Mesendoderm (in vitro differentiated cells): ENCODE measurements at places on chromosomes 3 and 15.
A peak's percentile ranks its signal among the peaks of the same experiment; 100 is the strongest.

- no peak for DNase-seq
Measured at GRCh38 chr3:45541326-45542321, 52.9 kb upstream of the LIMD1 start.

- no peak for DNase-seq
Measured at GRCh38 chr3:71356265-71356664, 227.3 kb downstream of the FOXP1 start.

DNA sequence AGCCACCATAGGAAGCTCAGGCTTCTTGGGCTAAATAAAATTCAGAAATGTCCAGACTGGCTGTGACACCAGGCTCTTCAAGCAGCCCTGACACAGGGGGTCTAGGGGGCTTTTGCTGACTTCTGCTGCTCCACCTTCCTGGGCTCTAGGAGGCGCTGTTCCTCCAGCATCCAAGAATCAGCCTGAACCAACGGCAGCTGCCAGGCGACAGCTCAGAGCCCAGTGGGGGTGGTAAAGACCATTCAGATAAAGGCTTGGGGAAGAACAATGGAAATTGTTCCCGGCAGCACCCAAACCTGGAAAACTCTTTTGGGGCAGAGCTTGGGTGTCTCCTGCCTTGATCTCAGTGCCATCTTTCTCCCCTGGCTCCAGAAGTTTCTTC, 21.6 kb upstream of the PSTPIP1 start:
- DNase-seq: peak; percentile 93

DNA sequence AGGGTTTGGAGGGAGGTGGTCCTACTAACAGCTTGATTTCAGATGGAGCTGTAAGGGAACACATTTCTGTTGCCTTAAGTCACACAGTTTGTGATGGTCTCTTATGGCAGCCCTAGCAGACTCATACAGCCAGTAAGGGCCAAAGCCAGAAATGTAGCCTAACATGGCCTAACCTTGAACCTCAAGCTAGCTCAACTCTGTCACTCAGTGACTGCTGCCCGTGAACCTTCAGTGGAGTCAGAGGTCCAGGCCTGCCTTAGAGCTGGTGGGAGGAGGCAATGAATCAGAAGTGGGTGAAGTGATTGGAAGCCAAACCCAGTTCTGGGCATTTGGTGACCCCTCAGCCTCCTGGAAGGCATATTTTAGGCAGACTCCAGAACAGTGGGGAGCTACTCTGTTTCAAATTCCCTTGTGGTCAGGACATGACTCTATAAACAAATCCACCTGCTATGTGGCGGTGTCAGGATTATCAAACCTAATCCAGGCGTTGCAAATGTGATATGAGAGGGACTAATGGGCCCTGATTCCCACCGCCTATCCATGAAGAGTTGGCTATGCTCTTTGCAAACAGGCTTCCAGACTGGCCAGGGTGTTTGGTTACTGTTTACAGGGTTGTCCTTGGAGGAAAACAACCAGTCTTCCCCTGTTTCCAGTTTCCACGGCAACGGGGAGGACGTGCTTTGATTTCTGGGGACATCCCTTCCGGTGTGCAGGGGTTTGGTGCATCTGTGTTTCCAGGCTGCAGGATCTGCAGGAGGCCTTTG, 105.9 kb upstream of the AGBL1 start:
- DNase-seq: peak; percentile 67

DNA sequence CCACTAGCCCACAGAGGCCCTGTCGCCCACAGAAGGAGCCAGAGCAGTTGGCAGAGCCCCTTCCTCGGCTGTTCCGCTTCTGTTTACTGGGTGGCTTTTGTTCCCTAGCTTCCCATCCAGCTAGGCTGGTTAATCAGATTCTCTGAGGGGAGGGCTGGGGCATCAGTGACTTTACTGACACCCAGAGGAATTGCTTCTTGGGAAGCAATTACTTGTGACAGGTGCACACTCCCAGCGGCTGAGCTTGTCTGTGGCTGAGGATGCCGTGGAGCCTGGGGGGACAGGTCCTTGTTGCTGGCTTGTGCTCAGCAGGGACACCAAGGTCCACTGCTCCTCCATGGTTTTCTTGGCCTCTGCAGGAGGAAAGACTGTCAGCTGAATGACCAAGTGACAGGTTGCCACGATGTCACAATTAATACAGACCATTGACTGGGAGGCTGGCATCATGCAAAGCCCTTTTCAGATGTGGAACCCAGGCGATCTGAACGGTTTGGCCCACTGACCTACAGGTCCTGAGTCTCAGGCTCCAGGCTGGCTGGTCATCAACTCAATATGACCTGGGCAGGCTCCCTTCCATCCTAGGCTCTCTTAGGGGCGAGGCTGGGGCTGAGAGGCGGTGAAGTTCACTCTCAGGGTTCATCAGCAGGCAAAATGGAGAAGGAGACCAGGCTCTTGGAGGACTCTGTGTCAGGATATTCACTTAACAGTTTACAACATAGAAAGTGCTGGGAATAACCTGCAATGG, 31.8 kb upstream of the SFMBT1 start:
- DNase-seq: no peak

GRCh38 chr3:194084284-194084683, 51.7 kb upstream of the HES1 start:
- DNase-seq: no peak

DNA sequence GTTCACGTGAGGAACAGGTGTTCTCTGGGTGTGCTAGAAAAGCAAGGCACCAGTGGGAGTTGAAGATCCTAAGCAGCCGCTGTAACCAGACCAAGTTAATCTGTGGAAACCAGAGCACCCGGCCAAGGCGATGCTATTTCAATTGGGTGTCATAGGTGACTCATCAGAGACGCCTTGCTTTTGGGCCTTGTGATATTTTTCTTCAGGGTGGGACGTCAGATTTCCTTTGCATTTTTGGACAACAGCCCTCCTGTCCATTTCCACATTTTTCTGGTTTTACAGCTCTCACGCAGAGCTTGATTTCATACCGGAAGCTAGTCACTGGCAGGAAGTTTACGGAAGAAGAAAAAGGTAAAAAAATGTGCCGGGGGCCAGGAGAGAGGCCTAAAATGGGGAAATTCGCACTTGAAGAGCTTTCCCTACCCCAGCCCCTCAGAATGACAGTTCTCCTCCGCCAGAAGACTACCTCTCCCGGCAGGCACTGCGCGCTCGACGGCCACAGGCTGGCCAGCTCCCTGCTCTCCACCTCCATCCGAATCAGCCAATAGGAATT, 471 bp upstream of the KBTBD8 start:
- peak; percentile 26 for DNase-seq

DNA sequence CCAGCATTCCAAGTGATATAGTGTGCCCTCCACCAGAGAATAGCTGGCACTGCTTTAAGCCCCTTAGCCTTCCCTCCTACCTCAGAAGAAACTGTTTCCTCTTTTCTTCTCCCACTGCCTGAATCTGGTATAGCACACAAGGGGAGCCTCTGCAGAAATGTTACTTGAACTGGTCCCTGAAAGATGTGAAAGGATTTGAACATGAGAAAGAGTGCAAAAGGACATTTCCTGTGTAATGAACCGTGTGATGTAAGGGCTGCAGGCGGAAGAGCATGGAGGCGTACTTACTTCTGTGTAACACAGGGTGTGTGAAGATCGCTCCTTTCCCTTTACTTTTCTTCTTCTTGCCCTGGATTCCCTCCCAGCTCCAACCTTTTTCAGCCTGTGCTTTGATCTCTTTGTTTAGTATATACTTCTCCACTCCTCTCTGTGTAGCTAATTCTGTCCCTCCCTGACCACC, 8.4 kb downstream of the TMOD3 start:
- DNase-seq: no peak

- DNase-seq: peak; percentile 3
Measured at GRCh38 chr15:95594496-95594895, 736.0 kb upstream of the NR2F2 start.

DNA sequence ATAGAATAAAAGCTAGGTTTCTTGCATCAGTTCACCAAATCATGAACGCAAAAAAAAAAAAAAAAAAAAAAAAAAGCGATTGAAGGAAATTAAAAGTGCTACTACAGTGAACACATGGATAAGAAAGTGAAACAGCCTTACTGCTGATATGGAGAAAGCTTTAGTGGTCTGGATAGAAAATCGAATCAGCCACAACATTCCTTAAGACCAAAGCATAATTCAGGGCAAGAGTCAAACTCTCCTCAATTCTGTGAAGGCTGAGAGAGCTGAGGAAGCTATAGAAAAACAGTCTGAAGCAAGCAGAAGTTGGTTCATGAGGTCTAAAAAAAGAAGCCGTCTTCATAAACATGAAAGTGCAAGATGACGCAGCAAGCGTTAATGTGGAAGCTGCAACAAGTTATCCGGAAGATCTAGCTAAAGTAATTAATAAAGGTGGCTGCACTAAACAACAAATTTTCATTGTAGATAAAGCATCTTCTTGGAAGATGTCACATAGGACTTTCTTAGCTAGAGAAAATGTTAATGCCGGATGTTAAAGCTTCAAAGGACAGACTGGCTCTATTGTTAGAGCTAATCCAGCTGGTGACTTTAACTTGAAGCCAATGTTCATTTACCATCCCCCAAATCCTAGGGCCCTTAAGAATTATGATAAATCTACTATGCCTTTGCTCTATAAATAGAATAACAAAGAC, 19.2 kb downstream of the P3H2 start:
- DNase-seq: no peak

GRCh38 chr3:154886437-154886836, 193.7 kb upstream of the MME start:
- DNase-seq: peak; percentile 11

DNA sequence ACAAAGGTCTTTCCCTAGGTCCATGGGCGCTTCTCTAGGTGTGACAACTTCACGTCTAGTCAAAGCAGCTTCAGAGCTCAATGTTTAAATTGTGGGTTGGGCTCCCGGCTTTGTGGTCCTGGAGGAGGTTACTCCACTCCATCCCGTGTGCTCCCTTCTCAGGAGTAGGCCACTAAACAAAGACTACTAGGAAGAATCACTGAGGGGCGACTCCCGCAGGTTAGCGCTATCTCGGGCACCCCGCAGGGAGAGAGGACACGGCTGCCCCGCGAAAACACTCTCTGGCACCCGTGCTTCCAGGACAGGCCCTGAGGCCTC, 500 bp downstream of the PARP6 start:
- DNase-seq: peak; percentile 67

DNA sequence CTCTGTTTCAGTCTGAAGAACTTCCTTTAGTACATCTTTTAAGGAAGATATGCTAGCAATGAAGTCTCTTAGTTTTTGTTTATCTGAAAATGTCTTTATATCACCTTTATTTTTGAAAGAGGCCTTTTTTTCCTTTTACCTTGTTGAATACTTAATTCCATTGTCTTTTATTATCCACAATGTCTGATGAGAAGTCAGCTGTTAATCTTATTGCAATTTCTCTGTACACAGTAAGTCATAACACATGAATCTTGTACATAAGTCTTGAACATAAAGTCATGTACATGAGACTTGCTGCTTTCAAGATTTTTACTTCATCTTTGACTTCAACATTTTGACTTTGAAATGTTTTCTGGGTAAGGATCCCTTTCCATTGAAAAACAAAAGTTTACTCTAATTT, 424.3 kb upstream of the ATP10A start:
- peak; percentile 7 for DNase-seq

- DNase-seq: no peak
Measured at GRCh38 chr3:138105598-138105997, 9.8 kb downstream of the DZIP1L start.

DNA sequence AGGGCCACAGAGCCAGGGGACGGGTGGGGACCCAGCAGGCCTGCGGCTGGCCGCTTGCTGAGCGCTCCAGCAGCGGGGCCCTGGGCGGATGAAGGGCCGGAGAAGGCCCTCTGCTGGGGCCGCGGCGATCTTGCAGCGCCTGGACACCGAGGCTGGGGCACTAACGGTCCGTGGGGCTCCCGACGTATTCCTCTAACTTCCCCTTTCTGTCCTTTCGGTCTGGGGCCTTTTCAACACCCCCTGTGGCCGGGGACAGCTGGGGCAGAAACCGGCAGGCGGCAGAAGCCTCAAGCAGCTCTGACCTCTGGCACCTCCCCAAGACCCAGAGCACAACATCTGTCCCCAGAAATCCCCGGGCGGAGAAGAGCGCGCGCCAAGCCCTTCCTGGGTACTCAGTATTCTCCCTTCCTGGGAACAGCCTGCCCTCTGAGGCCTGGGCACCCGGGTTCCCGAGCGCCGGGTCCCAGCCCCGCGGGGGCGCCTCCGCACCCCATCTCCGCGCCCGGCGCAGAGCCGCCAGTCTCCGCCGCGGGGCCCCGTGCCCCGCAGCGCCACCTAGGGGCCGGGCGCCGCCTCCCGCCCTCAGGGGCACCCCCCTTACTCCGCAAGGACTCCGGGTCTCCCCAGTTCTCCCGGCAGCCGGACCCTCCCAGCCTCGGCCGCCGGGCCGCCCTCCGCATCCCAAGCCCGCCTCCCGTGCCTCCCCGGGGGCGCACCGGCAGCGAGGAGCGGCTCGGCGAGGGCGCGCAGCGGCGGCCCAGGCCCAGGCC, 582 bp upstream of the SLCO3A1 start:
- DNase-seq: peak; percentile 72

DNA sequence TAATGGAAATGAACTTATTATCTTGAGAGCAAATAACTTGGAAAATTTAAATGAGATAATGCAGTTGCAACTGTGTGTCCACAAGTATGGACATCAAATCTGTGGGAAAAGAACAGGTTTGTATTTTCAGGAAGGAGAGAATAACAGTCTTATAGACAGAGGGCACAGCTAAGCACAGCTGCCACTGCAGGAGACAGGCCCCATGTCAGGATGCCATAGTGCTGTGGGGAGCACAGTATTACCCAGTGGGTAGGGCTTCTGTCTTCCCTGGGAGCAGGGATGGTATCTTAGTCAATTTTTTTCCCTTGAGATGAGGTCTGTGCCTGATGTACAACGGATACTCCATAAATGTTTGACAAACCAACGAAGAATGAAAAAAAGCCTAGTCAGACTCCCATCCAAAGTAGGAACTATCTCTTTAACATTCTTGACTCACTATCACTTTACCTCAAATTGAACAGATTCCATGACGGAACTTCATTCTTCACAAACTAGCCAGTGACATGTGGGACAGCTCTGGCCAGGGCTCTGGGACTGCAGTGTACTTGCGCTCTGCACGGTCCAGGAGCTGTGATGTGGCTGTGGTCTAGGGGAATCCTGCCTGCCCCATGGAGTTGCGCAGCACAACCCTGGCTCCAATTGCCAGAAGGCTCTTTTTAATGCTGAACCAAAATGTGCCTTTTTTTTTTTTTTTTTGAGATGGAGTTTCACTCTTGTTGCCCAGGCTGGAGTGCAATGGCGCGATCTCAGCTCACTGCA, 48.3 kb downstream of the PARP14 start:
- DNase-seq: no peak

GRCh38 chr3:24598695-24599470, 104.2 kb upstream of the THRB start:
- peak; percentile 19 for DNase-seq

GRCh38 chr3:34634939-34635338, 836.5 kb downstream of the PDCD6IP start:
- no peak for DNase-seq
